ENCODE measurements at places on chromosomes 1 and 21. TPM values are rescaled to one million over a fixed set of nuclear protein-coding genes. Genes with fewer than 3 reads are reported as not detected.

GRCh38 chr1:120178799-120179756, 2.8 kb upstream of the SEC22B start:
- no peak for DNase-seq

- DNase-seq: no peak
These were observed 47.6 kb downstream of the ATP6V1G3 start for GRCh38 chr1:198492872-198493271.

KCNJ6 gene
- not detected for total RNA-seq

AVPR1B gene
- total RNA-seq: not detected

DNA sequence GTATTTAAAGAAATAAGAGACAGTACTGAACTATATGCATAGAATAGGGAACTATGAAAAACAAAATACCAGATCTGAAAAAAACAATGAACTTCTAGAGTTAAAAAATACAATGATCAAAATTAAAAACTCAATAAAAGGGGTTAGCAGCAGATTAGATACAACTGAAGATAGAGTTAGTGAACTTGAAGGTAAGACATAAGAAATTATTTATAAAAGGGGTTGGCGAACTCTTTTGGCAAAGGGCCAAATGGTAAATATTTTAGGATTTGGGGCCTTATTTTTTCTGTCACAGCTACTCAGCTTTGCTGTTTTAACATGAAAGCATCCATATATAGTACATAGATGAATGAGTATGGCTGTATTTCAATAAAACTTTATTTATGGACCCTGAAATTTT, 111.4 kb downstream of the ST3GAL3 start:
- DNase-seq: no peak

- no peak for DNase-seq
These were observed 56.8 kb upstream of the ERRFI1 start for GRCh38 chr1:8082945-8083344.

- no peak for DNase-seq
These were observed 174.4 kb downstream of the CENPF start for GRCh38 chr1:214777364-214777763.

MARK1 gene
- not detected for total RNA-seq

GRCh38 chr1:26890467-26890796, 349 bp upstream of the GPN2 start:
- no peak for DNase-seq

MATN1 gene
- 0.70 TPM for total RNA-seq

- DNase-seq: no peak
These were observed 63.6 kb upstream of the ERRFI1 start for GRCh38 chr1:8089535-8090228.
